HCT116 (cell line): ENCODE measurements at places on chromosomes 6 and 20. TPM values are rescaled to one million over a fixed set of nuclear protein-coding genes. Genes with fewer than 3 reads are reported as not detected.
A peak's percentile ranks its signal among the peaks of the same experiment; 100 is the strongest.

DNA sequence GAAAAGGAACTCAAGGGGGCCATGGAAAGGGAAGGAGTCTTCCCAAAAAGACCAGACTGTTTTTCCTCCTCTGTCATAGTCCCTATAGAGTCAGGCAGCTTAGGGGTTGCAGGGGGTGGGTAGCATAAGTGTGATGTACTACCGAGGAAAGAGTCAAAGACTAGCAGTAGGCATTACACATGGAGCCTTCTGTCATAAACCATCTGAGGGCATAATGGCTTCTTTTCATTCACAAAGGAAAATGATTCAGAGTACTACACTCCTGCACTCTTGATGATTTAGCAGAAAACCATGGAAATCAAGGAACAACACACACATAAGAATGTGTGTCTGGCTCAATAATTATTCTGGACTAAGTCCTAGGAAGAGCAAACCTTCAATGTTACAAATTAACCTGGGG lies 14.9 kb downstream of the PLN start:
- DNase-seq, result no peak

DNA sequence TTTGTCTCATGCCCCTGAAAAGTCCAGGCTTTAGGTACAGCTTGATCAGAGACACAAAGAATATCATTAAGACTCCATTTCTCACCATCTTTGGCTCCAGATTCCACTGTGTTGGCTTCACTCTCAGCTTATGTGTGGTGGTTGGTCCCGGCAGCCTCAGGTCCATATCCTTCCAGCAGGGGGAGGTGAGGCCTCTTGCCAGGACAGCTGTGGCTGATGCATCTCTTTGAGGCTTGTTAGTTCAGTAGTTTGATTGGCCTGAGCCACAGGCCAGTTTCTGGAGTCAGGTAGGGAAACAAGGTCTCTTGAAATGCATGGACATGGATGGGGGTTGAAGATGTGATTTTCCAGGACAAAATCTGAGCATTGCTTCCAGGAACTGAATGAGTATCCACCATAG lies 62.4 kb downstream of the JAG1 start:
- DNase-seq, result no peak

DNA sequence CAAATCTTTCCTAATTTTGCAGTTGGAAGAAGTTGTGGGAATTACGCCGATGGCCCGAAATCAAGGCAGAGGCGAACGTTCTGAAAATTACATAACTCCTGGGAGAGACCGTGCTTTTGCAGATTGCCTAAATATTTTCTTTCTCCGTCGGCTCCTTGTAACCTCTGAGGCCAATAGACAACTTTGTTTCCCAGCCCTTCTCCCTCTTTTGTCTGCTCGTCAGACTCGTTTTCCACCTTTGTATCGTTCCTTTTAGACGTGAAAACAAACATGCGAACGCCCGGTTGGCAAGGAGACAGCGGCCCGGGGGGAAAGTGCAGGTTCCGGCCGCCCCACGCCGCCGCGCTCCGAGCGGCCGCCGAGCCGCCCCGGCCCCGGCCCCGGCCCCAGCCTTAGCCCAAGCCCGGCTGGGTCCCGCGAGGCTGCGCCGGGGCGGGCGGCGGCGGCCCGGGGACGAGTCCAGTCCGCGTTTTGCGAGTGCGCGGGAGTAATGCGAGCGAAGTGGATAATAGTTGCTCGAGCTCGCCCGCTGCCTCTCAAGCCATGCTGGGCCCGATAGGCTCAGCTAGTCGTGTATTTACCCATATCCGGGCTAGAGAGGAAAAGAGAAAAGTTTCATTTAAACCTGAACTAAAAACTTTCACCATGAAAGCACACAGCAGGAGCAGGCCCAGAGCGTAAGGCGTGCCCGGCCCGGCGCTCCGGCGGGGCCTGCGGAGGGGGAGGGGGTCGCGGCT lies at the start of gene ARID1B:
TSS of gene ARID1B (plus strand) at position 539 of the 737 bp plus-strand sequence. CDS start 303 bp downstream, outside the sequence.
- DNase-seq, result no peak

GRCh38 chr20:10985536-10985935 lies 311.7 kb upstream of the JAG1 start:
- no peak for DNase-seq

DNA sequence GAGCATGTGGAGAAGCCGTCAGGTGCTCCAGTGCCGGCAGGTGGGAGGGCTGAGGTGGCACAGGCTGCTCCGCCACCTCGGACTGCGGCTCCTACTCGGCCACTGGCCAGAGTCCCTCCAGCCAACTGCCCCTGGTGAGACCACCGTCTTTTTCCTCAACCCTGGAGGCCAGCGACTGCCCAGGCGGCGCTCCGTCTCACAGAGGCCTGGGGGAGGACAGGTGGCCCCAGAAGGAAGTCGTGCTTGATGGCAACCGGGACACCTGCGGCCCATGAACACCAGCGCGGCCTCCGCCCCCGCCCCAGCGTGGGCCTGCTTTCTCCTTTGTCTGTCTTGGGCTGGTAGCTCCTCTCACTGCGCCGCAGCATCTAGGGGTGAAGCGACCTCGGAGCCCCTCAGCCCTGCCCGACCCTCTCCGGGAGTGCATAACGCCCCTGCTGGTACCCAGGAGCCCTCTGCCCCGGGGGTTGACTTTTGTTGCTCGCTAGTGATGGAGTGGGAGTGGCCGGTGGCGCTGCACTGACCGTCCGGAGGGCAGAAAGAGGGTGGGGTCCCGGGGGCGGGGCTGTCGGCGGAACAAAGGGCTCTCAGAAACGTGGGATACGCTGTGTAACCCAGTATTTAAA lies 706 bp upstream of the TUBB2B start:
- no peak for DNase-seq

DNA sequence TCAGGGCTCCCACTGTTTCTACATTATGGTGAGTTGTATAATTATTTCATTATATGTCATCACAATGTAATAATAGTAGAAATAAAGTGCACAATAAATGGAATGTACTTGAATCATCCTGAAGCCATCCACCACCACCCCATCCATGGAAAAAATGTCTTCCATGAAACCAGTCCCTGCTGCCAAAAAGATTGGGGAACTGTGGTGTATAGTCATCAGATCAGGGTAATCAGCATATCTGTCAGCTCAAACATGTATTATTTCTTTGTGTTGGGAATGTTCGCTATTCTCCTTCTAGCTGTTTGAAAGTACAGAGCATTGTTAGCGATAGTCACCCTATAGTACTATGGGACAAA lies 33.8 kb upstream of the SLC22A23 start:
- DNase-seq, result no peak

GRCh38 chr6:116783852-116784251 lies 18.3 kb upstream of the FAM162B start:
- no peak for DNase-seq

- peak; percentile 91 for DNase-seq
Observed at GRCh38 chr20:50540620-50541605, 30.7 kb downstream of the PTPN1 start.

DNA sequence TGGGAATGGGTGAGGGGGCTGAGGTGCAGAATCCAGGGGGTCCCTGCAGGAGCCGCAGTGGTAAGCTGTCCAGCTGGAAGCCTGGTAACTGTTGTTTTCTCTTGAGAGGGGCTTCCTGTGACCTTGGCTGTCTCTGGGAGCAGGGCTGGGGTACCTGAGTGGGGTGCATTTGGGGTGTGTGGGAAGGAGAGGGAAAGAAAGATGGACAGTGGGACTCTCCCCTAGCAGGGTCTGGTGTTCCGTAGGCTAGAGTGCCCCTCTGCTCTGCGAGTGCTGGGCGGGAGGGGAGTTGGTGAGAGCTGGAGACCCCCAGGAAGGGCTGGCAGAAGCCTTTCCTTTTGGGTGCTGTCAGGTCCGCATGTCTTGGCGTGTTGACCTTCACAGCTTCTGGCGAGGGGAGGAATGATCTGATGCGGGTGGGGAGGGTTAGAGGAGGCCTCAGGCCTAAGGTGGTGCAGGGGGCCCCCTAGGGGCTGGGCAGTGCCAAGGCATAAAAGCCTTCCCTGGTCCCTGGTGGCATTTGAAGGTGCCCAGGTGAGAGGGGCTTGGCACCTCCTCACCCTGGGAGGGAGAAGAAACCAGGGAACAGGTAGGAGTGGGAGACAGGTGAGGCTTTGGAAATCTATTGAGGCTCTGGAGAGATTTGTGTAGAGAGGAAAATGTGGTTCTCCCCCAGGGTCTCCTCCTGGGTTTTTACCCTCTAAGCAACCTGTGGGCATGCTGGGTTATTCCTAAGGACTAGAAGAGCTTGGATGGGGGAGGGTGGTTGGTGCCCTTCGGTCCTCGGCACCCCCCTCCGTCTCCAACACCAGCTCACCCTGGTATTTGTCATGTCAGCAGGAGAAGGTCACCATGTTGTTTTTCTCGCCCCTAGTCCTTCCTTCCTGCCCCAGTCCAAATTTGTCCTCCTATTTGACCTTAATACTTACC lies 3.3 kb downstream of the VEGFA start:
- DNase-seq, result peak; percentile 44

- no peak for DNase-seq
Observed at GRCh38 chr20:5999783-6000182, 49.3 kb downstream of the MCM8 start.

SEMG1 gene
- total RNA-seq, result not detected

GUCA1A gene
- total RNA-seq, result not detected

WFDC5 gene
- total RNA-seq, result not detected

PRR18 gene
- total RNA-seq, result not detected

RAMACL gene
- 0.15 TPM for total RNA-seq

PLAGL2 gene
- 18.3 TPM for total RNA-seq

MYO6 gene
- total RNA-seq, result 44.1 TPM

SIRPD gene
- not detected for total RNA-seq

RPP40 gene
- 15.9 TPM for total RNA-seq

WFDC10B gene
- total RNA-seq, result not detected

RSPH9 gene
- total RNA-seq, result not detected

ZC3H12D gene
- total RNA-seq, result 0.30 TPM
